ENCODE measurements at places on chromosomes 3 and 15. TPM values are rescaled to one million over a fixed set of nuclear protein-coding genes. Genes with fewer than 3 reads are reported as not detected.

Gene MINAR1
- total RNA-seq: 0.28 TPM

Gene LTF
- 0.16 TPM for total RNA-seq

Gene GPR62
- total RNA-seq: not detected

DNA sequence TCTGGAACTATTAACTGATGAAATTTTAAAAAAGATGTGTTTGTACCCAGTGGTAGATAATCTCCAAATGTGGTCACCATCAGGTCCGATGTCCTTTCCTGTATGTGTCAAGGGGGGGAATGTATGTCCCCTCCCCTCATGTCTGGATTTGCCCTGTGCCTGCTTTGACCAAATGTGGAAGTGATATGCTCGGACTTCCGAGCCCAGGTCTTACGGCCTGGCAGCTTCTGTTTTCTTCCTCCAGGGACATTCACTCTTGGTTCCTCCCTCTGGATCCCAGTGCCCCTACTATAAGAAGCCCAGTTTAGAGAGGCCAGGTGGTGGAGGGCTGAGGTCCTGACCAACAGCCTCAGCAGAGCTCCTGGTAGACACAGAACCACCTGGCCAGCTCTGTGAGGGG lies 75.5 kb downstream of the CCR1 start:
- no peak for DNase-seq

DNA sequence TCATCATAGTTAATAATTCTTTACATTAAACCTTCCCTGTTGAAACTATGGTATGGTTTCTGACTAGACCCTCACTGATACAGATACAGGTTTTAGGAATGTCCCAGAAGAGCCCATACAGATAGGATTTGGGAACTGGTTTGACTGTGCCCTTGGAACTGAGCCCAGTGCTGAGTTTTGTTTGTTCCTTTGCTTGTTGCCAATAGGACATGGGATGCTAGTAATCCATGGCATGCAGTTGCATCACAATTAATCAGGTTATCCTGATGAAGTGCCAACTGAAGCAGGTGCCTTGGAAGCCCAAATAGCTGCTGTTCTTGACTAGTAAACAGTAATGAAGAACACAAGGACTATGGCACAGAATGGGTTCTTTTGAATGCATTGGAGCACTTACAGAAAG lies 230.6 kb downstream of the NEK10 start:
- DNase-seq: no peak
